ENCODE measurements at places on chromosomes 6 and 20. TPM values are rescaled to one million over a fixed set of nuclear protein-coding genes. Genes with fewer than 3 reads are reported as not detected.

Gene PAK5
- 0.10 TPM for total RNA-seq

Gene NKAIN4
- total RNA-seq, result 3.3 TPM

Gene FOXS1
- 9.6 TPM for total RNA-seq

Gene MAD2L1BP
- 26.8 TPM for total RNA-seq

Gene SSTR4
- not detected for total RNA-seq

Gene LPIN3
- total RNA-seq, result 20.1 TPM

Gene CTCFL
- 0.21 TPM for total RNA-seq

Gene NNAT
- total RNA-seq, result 0.54 TPM

Gene PRPH2
- 0.15 TPM for total RNA-seq

- peaks cover 15% of the 10 kb centered on the region for H3K4me1 ChIP-seq
- H3K27ac ChIP-seq, result no peak overlapping the region
- H3K4me3 ChIP-seq, result peak overlapping the region; percentile 83
Observed at GRCh38 chr20:2752567-2753460, 47.6 kb downstream of the CPXM1 start.

DNA sequence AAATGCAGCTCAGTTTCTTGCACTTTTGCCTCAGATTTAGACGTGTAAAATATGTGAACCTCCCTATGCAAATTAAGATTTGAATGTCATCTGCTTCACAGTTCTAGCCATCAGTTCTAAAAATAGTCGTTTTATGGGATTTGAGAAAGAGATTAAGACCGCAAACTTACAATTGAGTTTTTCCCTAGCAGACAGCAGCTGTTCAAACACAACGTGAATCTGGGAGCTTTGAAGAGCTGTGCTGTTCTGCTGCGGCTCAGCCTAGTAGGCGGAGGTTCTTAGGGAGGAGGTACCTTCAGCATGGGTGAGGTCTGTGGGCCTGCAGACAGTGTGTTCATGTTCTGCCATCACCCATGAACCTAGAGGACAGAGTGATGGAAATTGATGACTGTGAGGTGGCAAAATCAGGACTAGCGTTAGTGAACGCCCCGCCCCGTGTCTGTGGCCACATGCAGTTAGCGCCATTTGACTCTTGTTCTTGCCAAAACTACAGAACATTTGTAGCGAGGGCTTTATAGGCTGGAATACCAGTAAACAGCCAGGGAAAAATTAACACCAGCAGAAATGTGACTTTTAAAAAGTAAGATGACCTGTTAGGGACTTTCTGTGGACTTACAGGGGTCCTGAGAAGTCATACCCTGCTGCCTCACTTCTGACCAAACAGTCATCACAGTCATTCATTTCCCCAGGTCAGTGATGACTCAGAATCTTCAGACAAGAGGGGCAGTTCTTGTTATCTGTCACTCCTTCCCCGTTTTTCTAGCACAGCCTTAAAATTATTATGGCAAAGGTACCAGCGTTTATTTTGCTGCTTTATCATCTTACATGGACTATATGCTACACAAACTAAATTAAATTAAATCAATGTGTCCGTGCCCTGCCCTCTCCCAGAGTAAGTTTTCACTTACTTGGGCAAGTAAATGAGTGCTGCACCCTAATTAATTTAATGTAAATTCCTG, 84.3 kb upstream of the TMEM181 start:
- peaks cover 14% of the 10 kb centered on the region for H3K4me1 ChIP-seq
- no peak overlapping the region for H3K4me3 ChIP-seq
- H3K36me3 ChIP-seq, result peaks cover 29% of the 10 kb centered on the region
- no peak overlapping the region for H3K27ac ChIP-seq
- no peak for DNase-seq

GRCh38 chr6:166767230-166767629, 140.2 kb upstream of the RPS6KA2 start:
- DNase-seq, result peak; percentile 2
- H3K27ac ChIP-seq, result no peak overlapping the region
- no peak overlapping the region for H3K4me3 ChIP-seq
- no peaks in the 10 kb centered on the region for H3K36me3 ChIP-seq

DNA sequence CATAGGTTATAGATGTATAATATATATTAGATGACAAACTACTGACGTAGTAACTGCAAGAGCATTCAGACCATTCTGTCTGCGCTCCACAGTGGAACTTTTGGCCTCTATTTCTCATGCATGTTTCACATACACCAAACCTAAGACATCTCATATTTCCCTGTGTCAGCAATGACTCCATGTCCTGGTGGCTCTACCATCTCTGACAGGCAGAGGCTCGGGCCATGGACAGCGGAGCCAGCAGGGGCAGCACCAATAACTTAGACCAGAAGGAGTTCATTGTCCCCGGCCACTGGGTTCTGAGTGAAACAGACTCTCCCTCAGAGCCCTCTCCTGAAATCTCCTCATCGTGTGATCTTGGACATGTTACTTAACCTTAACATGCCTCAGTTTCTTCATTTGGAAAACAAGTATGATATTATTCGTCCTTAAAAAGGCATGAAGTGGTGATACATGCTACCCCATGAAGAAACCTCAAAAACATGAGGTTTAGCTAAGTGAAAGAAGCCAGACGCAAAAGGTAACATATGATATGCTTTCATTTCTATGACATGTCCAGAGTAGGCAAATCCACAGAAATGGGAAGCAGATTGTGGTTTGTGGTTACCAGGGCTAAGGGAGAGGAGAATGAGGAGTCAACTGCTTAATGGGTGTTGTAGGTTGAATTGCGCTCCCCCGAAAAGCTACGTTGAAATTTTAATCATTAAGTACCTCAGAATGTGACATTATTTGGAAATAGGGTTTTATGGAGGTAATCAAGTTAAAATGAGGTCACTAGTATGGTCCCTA, 564.0 kb upstream of the JARID2 start:
- peaks cover 5% of the 10 kb centered on the region for H3K4me1 ChIP-seq
- H3K27me3 ChIP-seq, result peaks cover 2% of the 10 kb centered on the region
- H3K36me3 ChIP-seq, result no peaks in the 10 kb centered on the region
- H3K27ac ChIP-seq, result no peak overlapping the region
- no peak overlapping the region for H3K4me3 ChIP-seq
- no peak for DNase-seq

DNA sequence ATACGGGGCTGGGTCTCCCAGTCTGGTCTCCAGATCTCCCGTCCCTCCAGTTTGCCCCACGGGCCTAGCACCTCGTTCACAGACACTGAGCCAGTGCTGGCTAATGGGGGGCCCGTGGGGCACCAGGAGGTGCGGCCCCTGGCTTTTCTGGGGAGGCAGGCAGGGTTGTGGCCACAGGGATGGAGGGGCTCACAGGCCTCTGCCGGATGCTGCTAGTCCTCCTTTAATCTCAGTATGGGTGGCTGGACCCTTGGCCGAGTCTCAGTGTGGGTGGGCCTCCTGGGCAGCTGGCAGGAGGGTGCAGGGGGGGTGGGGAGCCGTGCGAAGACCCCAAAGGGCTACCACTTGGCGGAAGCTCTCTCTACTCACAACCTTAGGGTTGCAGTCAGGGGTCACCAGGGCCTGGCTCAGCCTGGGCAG, 1.6 kb upstream of the SOX18 start:
- no peak for DNase-seq
- H3K4me1 ChIP-seq, result peaks cover 47% of the 10 kb centered on the region
- peaks cover 17% of the 10 kb centered on the region for H3K27me3 ChIP-seq
- no peak overlapping the region for H3K27ac ChIP-seq
- H3K4me3 ChIP-seq, result no peak overlapping the region

DNA sequence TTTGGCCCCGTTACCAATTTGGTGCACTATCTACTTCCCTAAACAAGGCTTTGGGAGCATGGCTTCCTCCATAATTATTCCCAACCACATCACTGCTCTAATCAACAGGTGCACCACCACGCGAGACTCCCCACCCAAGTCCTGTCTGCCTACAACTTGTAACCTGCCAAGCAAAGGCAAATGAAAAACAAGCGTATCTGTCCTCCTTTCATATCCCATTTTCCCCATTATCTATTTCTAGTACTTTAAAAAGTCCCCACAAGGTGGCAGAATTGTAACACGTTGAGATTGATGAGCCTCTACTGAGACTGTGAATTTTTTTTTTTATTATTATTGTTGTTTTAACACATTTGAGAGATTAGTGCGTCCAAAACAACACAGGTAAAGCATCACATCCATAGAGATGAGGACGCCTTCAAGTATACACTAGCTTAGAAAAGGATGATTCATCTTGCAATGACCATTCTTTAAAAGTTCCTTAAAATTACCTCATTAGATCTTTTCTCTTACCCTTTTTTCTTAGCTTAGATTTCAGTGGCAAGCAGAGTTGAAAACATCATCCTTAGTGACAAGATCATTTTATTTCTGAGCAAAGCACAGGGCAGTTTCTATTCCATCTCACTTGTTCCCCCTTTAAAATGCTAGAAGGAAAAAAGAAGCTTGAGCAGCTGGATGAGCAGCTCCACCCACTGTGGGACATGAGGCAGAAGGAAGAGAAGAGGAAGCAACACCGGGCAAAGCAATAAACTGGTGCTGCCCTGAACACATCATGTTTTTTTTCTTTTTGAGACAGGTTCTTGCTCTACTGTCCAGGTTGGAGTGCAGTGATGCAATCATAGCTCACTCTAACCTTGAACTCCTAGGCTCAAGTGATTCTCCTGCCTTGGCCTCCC, 210.8 kb downstream of the ARHGAP18 start:
- H3K27me3 ChIP-seq, result peaks cover 3% of the 10 kb centered on the region
- no peak for DNase-seq
- H3K4me3 ChIP-seq, result peak overlapping the region; percentile 3

- peaks cover 4% of the 10 kb centered on the region for H3K36me3 ChIP-seq
- H3K4me1 ChIP-seq, result no peaks in the 10 kb centered on the region
- no peak overlapping the region for H3K4me3 ChIP-seq
- DNase-seq, result no peak
- H3K27me3 ChIP-seq, result peaks cover 4% of the 10 kb centered on the region
Observed at GRCh38 chr6:46539866-46540265, 48.6 kb upstream of the RCAN2 start.

DNA sequence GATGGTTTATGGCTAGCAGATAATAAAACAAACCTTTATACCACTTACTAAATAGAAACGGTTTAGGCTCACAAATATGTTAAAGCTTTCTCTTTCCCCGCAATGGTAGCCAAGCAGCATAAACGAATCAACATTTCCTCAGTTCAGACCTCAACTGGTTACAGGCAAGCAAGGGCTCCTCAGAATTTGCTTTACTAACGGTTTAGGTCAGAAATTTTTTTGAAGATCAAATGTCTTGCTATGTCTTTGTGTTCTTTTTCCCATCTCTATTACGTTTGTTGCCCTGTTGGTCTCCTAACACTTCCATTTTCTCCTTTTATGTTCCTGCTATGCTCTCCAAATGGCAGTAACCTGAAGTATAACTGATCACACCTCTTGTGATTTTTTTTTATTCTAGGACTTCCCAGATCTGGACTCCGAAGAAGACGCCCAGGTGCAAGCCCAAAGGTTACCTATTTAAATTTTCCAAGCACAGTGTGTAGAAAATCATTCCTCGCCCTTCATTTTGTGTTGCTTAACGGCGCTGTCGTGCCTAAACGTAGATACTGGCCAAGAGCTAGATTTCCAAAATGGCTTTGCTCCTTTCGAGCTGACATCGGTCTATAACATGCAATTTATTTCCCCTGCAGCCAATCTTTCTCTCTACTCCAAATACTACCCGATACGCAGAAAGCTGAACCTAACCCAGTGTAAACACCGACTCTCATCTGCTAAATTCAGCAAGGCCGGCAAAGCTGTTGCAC, 717 bp upstream of the ASF1A start:
- peak; percentile 29 for DNase-seq
- peak overlapping the region; percentile 93 for H3K4me3 ChIP-seq
- H3K36me3 ChIP-seq, result no peaks in the 10 kb centered on the region
- peaks cover 11% of the 10 kb centered on the region for H3K27me3 ChIP-seq
- peaks cover 22% of the 10 kb centered on the region for H3K4me1 ChIP-seq

- H3K4me3 ChIP-seq, result no peak overlapping the region
- no peaks in the 10 kb centered on the region for H3K27me3 ChIP-seq
- no peak overlapping the region for H3K27ac ChIP-seq
- peaks cover 9% of the 10 kb centered on the region for H3K36me3 ChIP-seq
Observed at GRCh38 chr6:141946502-141946901, 186.2 kb upstream of the GJE1 start.

- no peak for DNase-seq
- H3K4me3 ChIP-seq, result no peak overlapping the region
- H3K27ac ChIP-seq, result no peak overlapping the region
- H3K27me3 ChIP-seq, result no peaks in the 10 kb centered on the region
- H3K4me1 ChIP-seq, result no peaks in the 10 kb centered on the region
Observed at GRCh38 chr6:60991427-60992028, 1294.5 kb downstream of the KHDRBS2 start.

DNA sequence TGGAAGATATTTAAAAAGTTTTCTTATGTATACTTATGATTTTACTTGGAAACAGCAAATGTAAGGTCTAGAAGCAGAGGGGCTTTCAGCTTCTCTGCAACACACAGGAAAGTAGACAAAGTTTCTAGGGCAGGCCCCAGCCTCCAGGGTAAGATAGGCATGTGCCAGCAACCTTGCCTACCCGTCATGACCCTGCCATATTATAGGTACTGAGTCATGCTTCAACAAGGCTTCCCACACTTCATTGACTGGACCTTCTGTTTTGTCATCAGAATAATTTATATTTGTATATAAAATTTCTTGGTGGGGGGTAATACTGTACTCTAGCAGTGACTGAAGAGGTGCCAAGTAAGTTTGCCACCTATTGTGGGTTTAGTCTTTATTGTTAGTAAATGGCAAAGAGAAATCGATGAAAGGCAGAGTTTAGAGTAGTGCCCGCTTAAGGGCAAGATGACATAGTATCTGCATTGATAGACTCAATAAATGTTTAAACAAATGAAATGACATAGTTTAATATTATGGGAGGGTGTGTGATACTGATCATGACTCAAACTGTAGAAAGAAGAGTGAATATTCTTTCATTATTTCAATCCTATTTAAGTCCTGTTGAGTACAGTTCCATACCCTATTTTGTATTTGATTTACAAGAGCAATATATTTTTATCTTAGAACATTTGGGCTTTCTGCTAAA, 95.6 kb downstream of the JARID2 start:
- no peak overlapping the region for H3K4me3 ChIP-seq
- no peak for DNase-seq
- peaks cover 57% of the 10 kb centered on the region for H3K4me1 ChIP-seq
- H3K27ac ChIP-seq, result no peak overlapping the region
- peaks cover 4% of the 10 kb centered on the region for H3K36me3 ChIP-seq

Data from endothelial cell (in vitro differentiated cells).